Peyer's patch (tissue), 4 donors: ENCODE measurements at places on chromosomes 16 and 17. TPM values are rescaled to one million over a fixed set of nuclear protein-coding genes. Genes with fewer than 3 reads are reported as not detected.
A peak's percentile ranks its signal among the peaks of the same experiment; 100 is the strongest.

DNA sequence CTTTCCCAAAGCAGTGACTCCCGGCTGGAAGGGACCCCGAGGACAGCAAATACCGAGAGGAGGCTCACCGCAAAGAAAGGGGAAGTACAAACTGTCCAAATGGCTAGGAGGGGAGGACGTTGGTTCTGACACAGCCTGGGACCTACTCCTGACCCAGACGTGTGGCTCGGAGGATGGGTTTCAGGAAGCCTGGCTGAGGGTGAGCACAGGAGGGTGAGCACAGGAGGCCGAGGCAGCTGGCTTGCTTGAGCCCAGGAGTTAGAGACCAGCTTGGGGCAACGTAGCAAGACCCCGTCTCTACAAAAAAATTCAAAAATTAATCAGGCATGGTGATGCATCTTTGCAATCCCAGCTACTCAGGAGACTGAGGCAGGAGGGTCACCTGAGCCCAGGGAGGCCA, 83.2 kb downstream of the C16orf78 start:
- H3K27ac ChIP-seq, result no peak overlapping the region
- H3K27me3 ChIP-seq, result no peaks in the 10 kb centered on the region
- no peak overlapping the region for H3K4me3 ChIP-seq
- no peak for DNase-seq
- H3K4me1 ChIP-seq, result no peaks in the 10 kb centered on the region
- H3K36me3 ChIP-seq, result no peaks in the 10 kb centered on the region

GRCh38 chr16:50002190-50002589, 22.8 kb upstream of the CNEP1R1 start:
- no peaks in the 10 kb centered on the region for H3K36me3 ChIP-seq
- no peak overlapping the region for H3K27ac ChIP-seq
- no peaks in the 10 kb centered on the region for H3K4me1 ChIP-seq
- H3K4me3 ChIP-seq, result no peak overlapping the region
- no peaks in the 10 kb centered on the region for H3K27me3 ChIP-seq

- H3K4me1 ChIP-seq, result no peaks in the 10 kb centered on the region
- no peak overlapping the region for H3K4me3 ChIP-seq
Measured at GRCh38 chr16:86212706-86213436, 297.5 kb upstream of the FOXF1 start.

The MTMR4 gene
- 89.5 TPM for total RNA-seq

- DNase-seq, result no peak
- peak overlapping the region; percentile 57 for H3K4me3 ChIP-seq
- H3K36me3 ChIP-seq, result no peaks in the 10 kb centered on the region
- H3K27ac ChIP-seq, result peak overlapping the region; percentile 87
- no peaks in the 10 kb centered on the region for H3K4me1 ChIP-seq
Measured at GRCh38 chr16:19555938-19556771, 652 bp downstream of the VPS35L start.

DNA sequence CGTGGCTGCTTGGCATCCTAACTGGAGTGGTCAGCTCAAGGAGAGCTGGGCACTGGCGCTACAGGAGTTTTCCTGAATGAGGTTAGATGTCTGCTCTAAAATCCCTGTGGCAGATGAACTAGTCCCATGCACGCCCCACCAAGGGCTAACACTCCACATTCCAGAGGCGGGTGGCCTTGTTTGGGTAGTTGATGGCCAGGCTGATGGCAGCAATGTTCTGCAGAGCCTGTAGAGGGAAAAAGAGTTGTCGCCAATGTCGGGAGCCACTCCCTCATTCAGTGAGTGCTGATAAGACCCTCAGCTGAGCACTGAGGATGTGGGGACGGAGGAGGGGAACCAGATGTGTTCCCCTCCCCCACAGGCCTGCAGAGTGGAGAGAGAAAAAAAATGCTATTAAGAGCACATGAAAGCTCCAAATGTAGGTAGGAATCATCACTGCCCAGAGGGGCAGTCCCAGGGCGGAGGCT, 42.5 kb upstream of the ATP2A3 start:
- DNase-seq, result no peak
- no peak overlapping the region for H3K4me3 ChIP-seq
- no peaks in the 10 kb centered on the region for H3K36me3 ChIP-seq
- peaks cover 25% of the 10 kb centered on the region for H3K4me1 ChIP-seq
- no peak overlapping the region for H3K27ac ChIP-seq

- H3K4me1 ChIP-seq, result no peaks in the 10 kb centered on the region
- H3K27ac ChIP-seq, result no peak overlapping the region
- DNase-seq, result no peak
- no peaks in the 10 kb centered on the region for H3K36me3 ChIP-seq
Measured at GRCh38 chr16:53999841-54000240, 286.7 kb downstream of the IRX3 start.

GRCh38 chr16:19833176-19833575, 51.5 kb downstream of the GPRC5B start:
- no peak for DNase-seq
- no peaks in the 10 kb centered on the region for H3K36me3 ChIP-seq

- H3K27ac ChIP-seq, result no peak overlapping the region
- H3K27me3 ChIP-seq, result peaks cover 23% of the 10 kb centered on the region
- no peak overlapping the region for H3K4me3 ChIP-seq
- no peaks in the 10 kb centered on the region for H3K36me3 ChIP-seq
- no peak for DNase-seq
Measured at GRCh38 chr17:38667787-38668122, 7.0 kb downstream of the EPOP start.

The NPIPA2 gene
- total RNA-seq, result not detected

GRCh38 chr16:4505356-4506147, 29.4 kb downstream of the HMOX2 start:
- H3K27me3 ChIP-seq, result no peaks in the 10 kb centered on the region
- H3K4me1 ChIP-seq, result no peaks in the 10 kb centered on the region
- DNase-seq, result no peak
- H3K36me3 ChIP-seq, result peaks cover 37% of the 10 kb centered on the region
- H3K4me3 ChIP-seq, result no peak overlapping the region

GRCh38 chr17:5640726-5641125, 56.4 kb upstream of the NLRP1 start:
- H3K27me3 ChIP-seq, result no peaks in the 10 kb centered on the region
- no peak overlapping the region for H3K27ac ChIP-seq
- H3K4me3 ChIP-seq, result no peak overlapping the region
- H3K36me3 ChIP-seq, result no peaks in the 10 kb centered on the region

The ATP1B2 gene
- not detected for total RNA-seq

GRCh38 chr16:11844499-11844898, 6.8 kb downstream of the RSL1D1 start:
- no peak overlapping the region for H3K4me3 ChIP-seq
- H3K27ac ChIP-seq, result no peak overlapping the region
- no peak for DNase-seq

The SEPTIN12 gene
- not detected for total RNA-seq

DNA sequence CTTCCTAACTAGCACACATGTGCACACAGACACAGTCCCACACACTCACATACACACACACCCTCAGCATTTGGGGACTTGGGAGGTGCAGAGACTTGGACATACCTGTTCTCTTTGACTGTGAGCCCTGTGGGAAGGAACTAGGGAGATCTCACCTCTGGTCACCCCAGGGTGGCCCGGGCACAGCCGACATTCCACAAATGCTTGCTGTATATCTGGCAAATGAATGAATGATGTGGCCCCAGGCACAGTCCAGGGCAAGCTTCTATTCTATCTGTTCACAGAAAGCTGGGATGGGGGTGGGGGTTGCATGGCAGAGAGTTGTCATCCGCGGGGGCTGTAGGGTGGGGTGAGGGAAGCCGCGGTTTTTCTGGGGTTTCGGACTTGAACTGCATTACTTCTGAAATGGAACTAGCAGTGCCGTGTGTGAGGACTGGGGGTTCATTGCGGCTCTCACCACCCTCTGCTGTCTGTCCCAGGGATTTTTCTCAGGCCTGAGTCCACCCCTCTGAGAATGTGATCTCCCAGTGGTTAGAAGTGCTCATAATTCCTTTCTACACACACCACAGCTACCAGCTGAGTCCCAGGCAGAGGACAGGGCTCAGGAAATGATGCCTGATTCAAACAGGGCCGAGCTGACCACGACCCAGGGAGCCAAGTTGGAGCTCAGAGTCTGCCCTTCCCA, 3.3 kb upstream of the RIPOR1 start:
- peaks cover 8% of the 10 kb centered on the region for H3K27me3 ChIP-seq
- H3K27ac ChIP-seq, result no peak overlapping the region
- DNase-seq, result no peak

DNA sequence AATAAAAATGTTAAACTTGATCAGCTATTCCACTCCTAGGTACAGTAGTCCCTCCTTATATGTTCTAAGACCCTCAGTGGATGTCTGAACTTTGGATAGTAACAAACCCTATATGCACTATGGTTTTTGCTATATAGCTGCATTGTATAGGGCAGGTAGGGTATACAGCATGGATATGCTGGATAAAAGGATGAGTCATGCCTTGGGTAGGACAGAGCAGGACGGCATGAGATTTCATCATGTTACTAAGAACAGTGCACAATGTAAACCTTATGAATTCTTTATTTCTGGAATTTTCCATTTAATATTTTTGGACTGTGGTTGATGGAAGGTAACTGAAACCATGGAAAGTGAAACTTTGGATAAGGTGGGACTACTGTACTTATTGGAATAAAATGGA, 235.1 kb downstream of the CEP112 start:
- no peak overlapping the region for H3K27ac ChIP-seq
- no peaks in the 10 kb centered on the region for H3K36me3 ChIP-seq
- no peaks in the 10 kb centered on the region for H3K4me1 ChIP-seq

DNA sequence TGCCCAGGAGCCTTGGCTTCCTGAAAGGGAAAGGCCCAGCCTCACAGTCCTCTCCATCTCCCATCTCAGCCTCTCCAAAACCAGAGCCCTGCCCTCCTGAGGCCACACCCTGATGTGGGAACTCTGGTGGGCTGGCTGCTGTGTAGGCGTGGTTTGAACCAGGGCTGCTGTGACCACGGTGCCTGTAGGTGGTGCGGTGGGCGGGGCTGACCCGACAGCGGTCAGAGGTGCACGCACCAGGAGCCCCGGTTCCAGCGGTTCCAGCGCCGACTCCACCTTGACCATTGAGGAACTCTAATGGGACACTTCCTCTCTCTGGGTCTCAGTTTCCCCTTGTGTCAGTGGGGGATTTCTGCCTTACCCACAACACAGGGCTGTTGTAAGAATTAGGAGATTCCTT, 2.4 kb downstream of the RAP1GAP2 start:
- H3K27ac ChIP-seq, result no peak overlapping the region
- H3K27me3 ChIP-seq, result no peaks in the 10 kb centered on the region
- H3K4me3 ChIP-seq, result no peak overlapping the region
- H3K36me3 ChIP-seq, result no peaks in the 10 kb centered on the region
- no peaks in the 10 kb centered on the region for H3K4me1 ChIP-seq
- DNase-seq, result no peak

- DNase-seq, result no peak
- no peak overlapping the region for H3K27ac ChIP-seq
- no peak overlapping the region for H3K4me3 ChIP-seq
- no peaks in the 10 kb centered on the region for H3K27me3 ChIP-seq
- H3K4me1 ChIP-seq, result peaks cover 20% of the 10 kb centered on the region
Measured at GRCh38 chr16:56919099-56919800, 12.7 kb upstream of the HERPUD1 start.

The HS3ST3B1 gene
- 2.1 TPM for total RNA-seq

DNA sequence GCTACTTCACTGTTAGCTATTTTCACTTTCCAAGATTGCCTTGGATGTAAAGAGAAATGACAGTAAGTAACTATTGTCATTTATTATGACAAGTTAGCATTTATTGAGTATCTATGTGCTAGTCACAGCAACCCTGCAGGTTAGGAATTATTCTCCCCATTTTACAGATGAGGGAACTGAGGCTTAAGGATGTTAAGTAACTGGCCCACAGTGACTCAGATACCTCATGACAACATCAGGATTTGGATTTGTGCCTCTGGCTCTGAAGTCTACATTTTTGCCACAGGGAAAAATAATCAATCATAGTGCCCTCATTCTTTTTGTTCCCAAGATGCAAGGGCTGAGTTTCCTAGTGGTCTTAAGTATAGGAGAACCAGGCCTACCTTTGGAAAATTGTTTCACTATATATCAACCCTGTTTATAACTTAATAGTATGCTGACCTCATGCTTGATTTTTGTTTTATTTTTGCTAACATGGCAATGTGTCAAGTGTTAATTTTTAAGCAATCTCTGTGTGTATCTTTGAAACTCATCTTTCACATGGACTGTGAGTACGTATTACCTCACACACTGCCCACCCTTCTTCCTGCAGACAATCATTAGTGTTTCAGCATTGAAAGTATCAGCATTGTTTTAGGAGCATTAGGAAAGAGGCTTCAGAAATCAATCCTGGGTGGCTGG, 105.0 kb downstream of the TANGO6 start:
- H3K27ac ChIP-seq, result no peak overlapping the region
- no peaks in the 10 kb centered on the region for H3K27me3 ChIP-seq
- H3K4me1 ChIP-seq, result no peaks in the 10 kb centered on the region
- no peaks in the 10 kb centered on the region for H3K36me3 ChIP-seq

GRCh38 chr17:28545787-28546415, 6.5 kb downstream of the UNC119 start:
- no peak for DNase-seq
- peaks cover 6% of the 10 kb centered on the region for H3K4me1 ChIP-seq
- H3K4me3 ChIP-seq, result no peak overlapping the region
- H3K27ac ChIP-seq, result no peak overlapping the region

- peaks cover 32% of the 10 kb centered on the region for H3K4me1 ChIP-seq
- peak overlapping the region; percentile 59 for H3K27ac ChIP-seq
- no peak overlapping the region for H3K4me3 ChIP-seq
- no peaks in the 10 kb centered on the region for H3K27me3 ChIP-seq
- no peaks in the 10 kb centered on the region for H3K36me3 ChIP-seq
- DNase-seq, result no peak
Measured at GRCh38 chr17:16459855-16460550, 32.0 kb downstream of the LRRC75A start.

The CETP gene
- not detected for total RNA-seq

The UTS2R gene
- total RNA-seq, result not detected

The KRTAP4-4 gene
- total RNA-seq, result not detected

DNA sequence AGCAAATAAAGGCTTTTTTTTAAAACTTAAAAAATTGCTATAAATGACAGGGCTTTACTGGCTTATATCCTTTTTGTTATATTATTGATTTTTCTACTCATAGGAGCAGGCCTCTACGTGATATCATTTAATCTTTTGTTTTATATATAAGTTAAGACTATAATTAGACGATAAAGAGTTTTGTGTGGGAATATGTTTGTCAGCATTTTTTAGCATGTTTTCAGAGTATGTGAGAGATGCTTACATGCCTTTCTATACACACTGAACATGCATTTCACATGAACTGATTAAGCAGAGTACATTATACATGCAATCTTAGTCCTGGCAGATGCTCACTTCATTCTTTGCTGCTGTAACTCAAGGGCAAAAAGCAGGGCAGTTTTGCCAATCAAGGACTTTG, 7.7 kb upstream of the KRT222 start:
- no peaks in the 10 kb centered on the region for H3K27me3 ChIP-seq
- H3K4me1 ChIP-seq, result no peaks in the 10 kb centered on the region
- H3K27ac ChIP-seq, result no peak overlapping the region
- no peak for DNase-seq
- no peak overlapping the region for H3K4me3 ChIP-seq

The ADORA2B gene
- 16.5 TPM for total RNA-seq

- H3K27me3 ChIP-seq, result no peaks in the 10 kb centered on the region
- H3K36me3 ChIP-seq, result no peaks in the 10 kb centered on the region
- H3K27ac ChIP-seq, result no peak overlapping the region
Measured at GRCh38 chr17:44522883-44523671, 19.9 kb upstream of the GPATCH8 start.
